NCI-H1417 (cell line): ENCODE measurements at places on chromosomes 11 and 22.

GRCh38 chr11:59556917-59557348 lies 45.6 kb downstream of the OR4D9 start:
- DNase-seq, result no peak

GRCh38 chr11:18027475-18027874 lies 14.6 kb upstream of the SERGEF start:
- no peak for DNase-seq

DNA sequence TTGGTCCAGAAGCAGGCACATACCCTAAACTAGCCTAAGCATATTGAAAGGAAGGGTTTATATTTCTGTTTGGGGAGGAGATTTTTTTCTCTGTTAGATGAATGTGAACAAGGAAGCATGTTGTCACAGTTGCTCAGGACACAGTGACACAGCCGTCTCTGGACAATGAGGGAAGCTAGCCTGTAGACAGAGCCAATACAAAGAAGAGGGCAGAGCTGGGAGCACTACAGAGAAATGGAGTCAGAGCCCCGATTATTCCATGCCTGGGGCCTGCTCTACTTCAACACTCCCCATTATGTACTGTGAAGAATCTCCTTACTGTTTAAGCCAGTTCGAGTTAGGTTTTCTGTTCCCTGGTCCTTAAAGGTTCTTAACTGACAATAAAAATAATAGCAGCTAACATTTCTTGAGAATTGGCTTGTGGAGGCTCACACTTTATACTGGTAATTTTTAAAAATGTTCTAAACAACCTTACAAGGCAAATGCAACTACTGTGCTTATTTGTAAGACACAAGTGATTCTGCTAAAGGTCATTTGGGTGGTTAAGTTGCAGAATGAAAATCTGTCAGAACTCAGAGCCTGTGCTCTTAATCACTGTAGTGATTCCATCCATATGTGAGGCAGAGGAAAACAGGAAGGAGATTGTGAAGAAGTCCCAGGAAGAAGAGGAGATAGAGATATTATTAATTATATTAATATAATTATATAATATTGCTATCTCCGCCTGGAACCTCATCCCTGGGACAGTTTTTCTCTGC lies 58.8 kb upstream of the RRAS2 start:
- DNase-seq, result no peak

- DNase-seq, result no peak
These were observed 3.8 kb upstream of the MUC2 start for GRCh38 chr11:1070594-1071462.

- DNase-seq, result no peak
These were observed 12.8 kb upstream of the LMO1 start for GRCh38 chr11:8276528-8276927.

GRCh38 chr11:69216647-69217051 lies 60.9 kb downstream of the SMIM38 start:
- no peak for DNase-seq

DNA sequence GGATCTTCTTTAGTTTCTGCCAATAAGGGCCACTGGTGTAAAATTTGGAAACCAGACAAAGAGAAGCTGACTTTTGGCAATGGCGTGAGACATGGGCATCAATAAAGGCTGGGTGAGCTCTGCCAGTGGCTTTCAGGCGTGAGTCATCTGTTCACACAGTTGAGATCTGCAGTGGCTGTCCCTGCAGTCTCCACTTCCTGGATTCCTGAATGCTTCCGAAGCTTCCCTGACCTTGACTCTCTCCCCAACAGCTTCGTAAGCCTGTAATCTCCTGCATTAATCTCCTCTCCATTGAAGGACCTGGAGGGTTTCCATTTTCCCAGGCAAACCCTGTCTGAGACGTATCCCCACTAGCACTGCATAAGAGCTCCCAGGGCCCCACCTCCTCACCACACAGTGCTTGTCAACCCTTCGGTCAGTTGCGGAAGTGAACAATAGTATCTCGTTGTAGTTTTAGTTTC lies 574.7 kb downstream of the TBC1D22A start:
- no peak for DNase-seq

GRCh38 chr11:94494126-94494680 lies 419 bp downstream of the ANKRD49 start:
- DNase-seq, result no peak

DNA sequence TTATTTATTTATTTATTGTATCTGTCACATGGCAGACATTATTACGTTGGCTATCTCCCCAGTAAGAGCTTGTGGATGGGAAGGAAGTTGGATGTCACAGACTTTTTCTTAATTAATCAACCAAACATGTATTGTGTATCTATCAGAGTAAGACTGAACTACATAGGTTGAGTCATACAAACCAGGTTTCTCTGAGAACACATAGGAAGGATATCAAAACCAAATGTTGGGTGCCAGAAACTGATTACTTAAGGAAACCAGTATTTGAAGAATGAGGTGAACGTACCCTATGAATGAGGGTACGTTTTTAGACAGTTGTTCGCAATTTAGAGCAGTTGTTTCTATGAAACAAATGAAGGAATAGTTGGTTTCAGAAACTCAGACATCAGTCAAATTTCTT lies 136.4 kb downstream of the SLC17A6 start:
- no peak for DNase-seq

DNA sequence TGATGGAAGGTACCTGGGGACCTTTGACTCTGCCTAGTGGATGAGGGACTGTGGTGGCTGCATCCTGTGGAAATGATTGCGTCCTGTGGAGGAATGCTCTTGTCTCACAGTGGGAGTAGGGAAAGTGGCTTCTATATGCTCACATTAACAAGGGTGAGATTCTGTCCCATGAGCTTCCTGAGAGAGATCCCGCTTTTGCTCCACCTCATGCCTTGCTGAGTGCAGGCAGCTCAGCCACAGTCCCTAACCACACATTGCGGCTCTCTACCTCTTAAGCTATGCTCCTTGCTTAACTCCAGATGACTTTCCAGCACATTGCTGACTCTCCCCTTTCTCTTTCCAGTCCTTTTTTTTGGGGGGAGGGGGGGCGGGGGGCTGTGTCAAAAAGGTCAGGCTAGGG lies 45.0 kb downstream of the TEAD1 start:
- no peak for DNase-seq

DNA sequence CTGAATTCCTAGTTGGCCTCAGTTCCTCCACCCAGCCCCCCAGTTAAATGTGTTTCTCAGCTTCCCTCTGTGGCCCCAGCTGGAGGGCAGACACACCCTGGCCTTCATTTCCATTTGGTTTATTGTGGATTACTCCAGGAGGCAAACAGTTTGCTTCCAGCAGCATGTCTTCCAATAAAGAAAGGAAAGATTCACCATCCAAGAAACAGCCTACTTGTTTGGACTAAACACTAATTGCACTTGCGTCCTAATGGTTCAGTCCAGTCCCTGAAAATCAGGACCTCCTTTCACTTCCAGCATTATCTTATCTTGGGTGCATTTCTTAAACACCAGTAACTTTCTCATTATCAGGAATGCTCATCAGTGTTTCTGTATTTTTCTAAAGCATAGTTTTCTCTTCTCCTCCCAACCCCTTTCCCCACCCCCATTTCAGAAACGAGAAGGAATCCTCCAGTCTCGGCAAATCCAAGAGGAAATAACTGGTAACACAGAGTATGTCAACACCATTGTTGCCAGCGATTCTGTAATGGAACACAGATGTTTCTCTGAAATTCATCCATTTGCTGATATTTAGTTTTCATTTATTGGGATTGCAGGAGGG lies 130.9 kb downstream of the PARVA start:
- no peak for DNase-seq

GRCh38 chr22:40595497-40596234 lies 40.9 kb downstream of the MRTFA start:
- DNase-seq, result no peak

- no peak for DNase-seq
These were observed 150.9 kb upstream of the THY1 start for GRCh38 chr11:119573858-119574257.

GRCh38 chr11:69000831-69001242 lies 12.2 kb downstream of the MRGPRF start:
- no peak for DNase-seq

DNA sequence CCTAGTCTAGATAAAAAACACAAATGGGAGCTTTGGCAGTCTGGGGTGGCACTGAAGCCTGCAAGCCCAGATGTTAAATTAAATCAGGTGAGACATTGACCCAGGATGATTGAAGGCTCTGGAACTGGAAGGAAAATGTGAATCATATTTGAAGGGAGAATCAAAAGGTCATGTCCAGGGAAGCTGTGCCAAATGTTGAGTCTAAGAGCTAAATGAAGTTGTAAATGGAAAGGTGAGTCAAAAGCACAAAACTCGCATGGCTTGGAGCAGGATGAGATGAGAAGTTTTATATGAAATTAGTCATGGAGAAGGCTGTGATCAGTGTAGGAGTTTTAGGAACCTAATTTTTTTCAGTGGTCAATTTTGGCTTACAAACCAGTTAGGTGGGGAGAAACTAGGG lies 301.1 kb downstream of the BLID start:
- DNase-seq, result no peak

DNA sequence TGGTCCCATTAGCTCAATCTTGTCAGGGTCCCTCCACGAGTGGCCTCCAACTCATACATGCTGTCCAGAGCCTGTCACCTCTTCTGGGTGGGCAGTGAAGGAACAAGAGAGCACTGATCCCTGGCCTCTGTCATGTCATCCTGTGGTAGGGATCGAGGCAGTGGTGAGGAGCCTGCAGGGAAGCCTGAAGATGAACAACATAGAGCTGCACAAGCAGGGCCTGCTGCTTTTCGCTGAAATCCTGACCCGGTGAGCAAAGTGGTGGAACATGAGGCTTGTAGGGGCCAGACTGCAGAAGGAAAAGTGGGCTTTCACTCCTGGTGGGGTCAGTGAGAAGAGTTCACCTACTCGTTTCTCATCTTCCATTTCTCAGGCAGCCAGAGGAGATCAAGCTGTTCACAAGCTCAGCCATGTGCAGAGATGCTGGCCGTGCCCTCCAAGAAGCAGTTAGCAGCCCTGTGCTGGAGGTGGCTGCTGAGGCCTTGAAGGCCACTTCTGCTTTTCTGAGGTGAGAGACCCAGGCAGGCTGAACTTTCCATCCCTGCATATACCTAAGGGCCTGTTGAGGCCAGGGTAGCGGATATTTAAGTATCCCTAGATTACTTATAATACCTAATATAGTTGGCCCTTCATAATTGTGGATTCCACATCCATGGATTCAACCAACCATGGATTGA lies 32.9 kb downstream of the MEI1 start:
- no peak for DNase-seq

GRCh38 chr11:68956547-68957254 lies 24.1 kb downstream of the MRGPRD start:
- no peak for DNase-seq

GRCh38 chr22:31253949-31254348 lies 38.3 kb downstream of the PIK3IP1 start:
- DNase-seq, result peak; percentile 0

GRCh38 chr11:128765104-128765503 lies 71.2 kb downstream of the FLI1 start:
- DNase-seq, result no peak

DNA sequence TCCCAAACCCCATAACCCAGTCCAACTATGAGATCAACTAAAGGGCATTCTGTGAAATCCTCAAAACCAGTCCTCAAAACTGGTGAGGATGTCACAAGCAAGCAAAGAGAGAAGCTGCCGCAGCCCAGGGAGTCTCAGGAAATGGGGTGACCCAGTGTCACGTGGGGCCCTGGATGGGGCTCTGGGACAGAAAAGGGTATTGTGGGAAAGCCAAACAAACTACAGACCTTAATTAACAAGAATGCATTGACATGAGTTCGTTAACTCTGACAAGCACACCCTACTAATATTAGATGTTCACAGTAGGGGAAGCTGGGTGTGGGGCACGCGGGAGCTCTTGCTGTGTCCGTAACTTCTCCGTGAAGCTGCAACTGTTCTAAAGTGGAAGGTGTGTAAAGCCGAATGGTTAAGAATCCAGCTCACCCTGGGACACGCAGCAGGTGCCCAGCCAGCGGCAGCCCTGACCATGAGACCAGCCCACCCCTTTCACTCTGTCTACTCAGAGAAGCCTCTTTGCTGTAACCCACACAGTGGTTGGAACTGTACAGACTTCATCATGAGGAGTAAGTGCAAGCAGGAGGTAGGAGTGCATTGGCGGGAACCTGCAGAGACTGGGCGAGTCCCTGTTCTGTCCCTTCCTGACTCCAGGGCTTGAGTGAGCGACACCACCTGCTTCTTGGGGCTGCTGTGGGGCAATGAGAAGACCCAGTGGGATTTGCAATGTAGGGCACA lies 17.9 kb downstream of the LINC01488 start:
- no peak for DNase-seq

DNA sequence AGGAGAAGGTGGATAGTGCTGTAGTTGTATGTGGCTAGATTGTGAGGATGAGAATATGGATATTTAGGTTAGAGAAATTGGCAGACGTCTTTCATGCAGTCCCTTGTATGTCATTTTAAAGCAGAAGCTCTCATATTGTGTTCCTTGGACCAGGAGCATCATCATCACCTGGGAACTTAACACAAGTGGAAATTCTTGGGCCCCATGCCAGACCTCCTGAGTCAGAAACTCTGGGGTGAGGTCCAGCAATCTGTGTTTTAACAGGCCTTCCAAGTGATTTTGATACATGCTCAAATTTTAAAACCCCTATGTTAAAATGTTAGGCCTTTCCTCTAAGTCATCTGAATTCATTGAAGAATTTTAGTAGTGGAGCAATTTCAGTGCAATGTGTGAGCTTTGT lies 34.8 kb downstream of the JHY start:
- no peak for DNase-seq

GRCh38 chr22:36692280-36692679 lies 11.3 kb downstream of the CACNG2 start:
- no peak for DNase-seq

- DNase-seq, result no peak
These were observed 34.7 kb upstream of the MYH9 start for GRCh38 chr22:36422287-36423014.

- peak; percentile 9 for DNase-seq
These were observed 3.8 kb upstream of the NPAS4 start for GRCh38 chr11:66417000-66417399.

- DNase-seq, result no peak
These were observed 91.4 kb downstream of the RPL27A start for GRCh38 chr11:8773916-8774539.

DNA sequence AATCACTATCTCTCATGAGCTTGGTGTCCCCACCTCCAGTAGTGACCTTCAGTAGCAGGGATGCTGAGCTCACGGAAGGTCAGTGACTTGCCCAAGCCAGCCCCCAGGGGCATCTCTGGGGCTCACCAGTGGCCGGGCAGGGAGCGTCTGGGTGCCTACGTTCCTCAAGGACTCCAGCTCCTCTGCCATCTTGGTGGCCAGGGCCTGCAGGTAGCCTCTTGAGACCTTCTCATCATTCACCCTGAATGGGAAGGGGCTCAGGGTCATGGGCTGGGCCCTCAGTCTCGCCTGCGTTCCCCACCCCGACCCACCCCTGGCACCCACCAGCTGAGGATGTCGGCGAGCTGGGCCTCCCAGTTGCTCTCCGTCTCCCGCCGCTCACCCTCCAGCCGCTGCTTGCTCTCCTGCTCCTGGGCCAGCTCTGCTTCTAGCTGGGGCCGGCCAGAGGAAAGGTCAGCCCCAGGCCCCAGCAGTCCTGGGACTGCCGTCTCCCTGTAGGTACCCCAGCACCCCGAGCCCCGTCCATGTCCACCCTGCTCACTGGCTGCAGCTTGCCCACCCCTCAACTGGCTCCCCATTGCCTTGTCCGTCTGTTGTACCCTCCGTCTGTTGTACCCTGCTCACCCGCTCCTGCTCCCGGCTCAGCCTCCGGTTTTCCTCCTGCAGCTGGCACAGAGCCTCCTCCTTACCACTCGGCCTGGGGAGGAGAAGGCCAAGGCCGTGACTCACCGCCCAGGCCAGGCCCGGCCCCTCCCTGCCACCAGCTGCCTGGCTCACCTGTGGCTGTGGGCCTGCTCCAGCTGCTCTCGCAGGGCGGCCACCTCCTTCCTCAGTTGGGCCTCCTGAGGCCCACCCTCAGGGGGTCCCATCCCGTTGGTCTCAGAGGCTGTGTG lies 9.5 kb downstream of the CDC42BPG start:
- no peak for DNase-seq

- DNase-seq, result no peak
These were observed 24.9 kb downstream of the PTDSS2 start for GRCh38 chr11:474914-475506.
